NCI-H2081 treated with DMSO at 0.1 percent for 48 hours (cell line): ENCODE measurements at places on chromosomes 5 and 9.

DNA sequence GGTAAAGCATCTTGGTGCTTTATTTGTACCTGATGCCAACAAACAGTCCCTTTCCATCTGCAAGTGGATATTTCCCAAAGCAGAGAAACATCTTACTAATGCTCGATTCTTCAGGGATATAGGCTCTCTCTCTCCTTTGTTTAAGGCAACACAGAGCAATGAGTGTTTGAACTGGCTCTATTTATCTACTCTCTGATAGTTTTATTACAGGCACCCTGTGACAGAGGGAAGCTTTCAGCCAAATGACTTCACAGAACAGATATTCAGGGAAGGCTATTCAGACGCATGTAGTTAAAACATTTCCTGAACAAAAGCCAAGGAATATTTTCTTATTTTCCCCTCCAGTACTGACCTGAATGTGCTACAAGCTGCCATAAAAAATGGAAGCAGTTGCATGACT, 141.8 kb downstream of the YIPF5 start:
- DNase-seq = peak; percentile 29

- no peak for DNase-seq
Observed at GRCh38 chr9:107883496-107884124, 394.0 kb upstream of the KLF4 start.

DNA sequence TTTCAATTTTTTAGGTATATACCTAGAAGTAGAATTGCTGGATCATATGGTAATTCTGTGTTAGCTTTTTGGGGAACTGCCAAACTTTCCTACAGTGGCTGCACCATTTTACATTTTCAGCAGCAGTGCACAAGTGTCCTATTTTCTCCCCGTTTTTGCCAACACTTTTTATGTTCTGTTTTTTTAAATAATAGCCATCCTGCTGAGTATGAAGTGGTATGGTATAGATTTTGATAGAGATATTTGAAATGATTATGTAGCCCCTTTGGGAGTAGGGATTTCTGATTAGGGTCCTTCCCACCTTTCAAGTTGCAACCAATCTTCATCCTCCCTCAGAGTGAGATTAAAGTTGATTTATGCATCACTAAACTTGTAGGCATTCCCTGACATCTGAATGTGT, 76.5 kb downstream of the ARHGEF28 start:
- DNase-seq = no peak

DNA sequence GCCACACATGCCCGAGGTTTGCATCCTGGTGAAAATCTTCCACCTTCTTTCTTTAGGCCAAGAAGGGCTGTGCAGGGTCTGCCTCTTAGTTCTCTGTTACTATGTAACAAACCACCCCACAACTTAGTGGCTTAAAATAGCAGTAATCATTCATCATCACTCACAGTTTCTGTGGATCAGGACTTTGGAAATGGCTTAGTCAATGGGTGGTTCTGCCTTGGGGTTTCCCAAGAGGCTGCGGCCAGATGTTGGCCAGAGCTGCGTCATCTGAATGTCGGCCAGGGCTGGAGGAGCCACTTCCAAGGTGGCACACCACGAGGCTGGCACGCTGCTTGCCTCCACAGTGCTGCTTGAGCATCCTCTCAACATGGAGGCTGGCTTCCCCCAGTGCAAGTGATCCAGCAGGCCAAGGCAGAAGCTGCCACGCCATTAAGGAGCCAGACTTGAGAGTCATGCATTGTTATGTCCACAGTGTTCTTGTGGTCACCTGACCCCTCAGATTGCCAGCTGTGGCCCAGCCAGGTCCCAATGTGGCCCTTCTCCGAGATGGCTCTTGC, 135.2 kb downstream of the RXRA start:
- DNase-seq = no peak

- no peak for DNase-seq
Observed at GRCh38 chr9:105346273-105346672, 101.6 kb upstream of the FSD1L start.

- DNase-seq = peak; percentile 54
Observed at GRCh38 chr5:123875561-123876275, 363.7 kb downstream of the CSNK1G3 start.

DNA sequence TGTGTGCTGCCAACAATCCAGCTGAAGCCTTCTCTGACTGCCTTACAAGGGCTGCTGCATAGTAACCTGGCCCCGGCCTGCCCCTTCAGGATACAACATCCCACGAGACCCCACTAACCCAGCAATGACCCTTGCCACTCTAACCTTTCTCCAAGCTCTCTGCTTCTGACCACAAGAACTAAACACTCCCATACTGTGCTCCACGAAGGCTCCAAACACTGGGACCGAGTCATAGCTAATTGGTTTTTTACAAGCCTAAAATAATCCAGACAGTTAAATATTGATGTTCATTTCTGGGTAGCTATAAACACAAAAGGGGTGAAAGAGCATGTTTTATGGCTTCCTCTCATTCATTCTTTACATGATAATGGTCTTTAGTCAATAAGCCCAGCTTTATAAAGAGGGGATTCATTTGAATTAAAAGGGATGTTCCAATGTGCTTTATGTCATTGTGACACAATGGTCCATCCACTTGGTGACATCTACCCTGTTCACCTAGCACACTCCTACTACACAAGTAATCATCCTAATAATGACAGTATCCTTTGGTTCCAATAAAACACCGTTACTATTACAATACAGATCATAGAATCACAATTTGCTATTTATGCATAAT, 16.2 kb upstream of the TLE4 start:
- no peak for DNase-seq

- DNase-seq = no peak
Observed at GRCh38 chr5:677131-678101, 15.7 kb downstream of the TPPP start.

GRCh38 chr9:33878691-33879366, 61.9 kb downstream of the UBE2R2 start:
- no peak for DNase-seq
